Tongue (tissue), 3 donors: ENCODE measurements at places on chromosomes 3 and 15. TPM values are rescaled to one million over a fixed set of nuclear protein-coding genes. Genes with fewer than 3 reads are reported as not detected.

Gene CCDC13
- total RNA-seq: 1.1 TPM

Gene CISH
- 6.5 TPM for total RNA-seq

Gene SEMA3F
- total RNA-seq: 43.3 TPM

Gene TLNRD1
- 12.7 TPM for total RNA-seq

Gene ENTPD3
- total RNA-seq: 3.0 TPM

Gene TNNC1
- 352 TPM for total RNA-seq

Gene CYP1A1
- total RNA-seq: 0.51 TPM

Gene ALDH1L1
- total RNA-seq: 7.7 TPM

Gene MOBP
- total RNA-seq: not detected

Gene PLCD1
- 24.3 TPM for total RNA-seq

Gene KBTBD8
- total RNA-seq: 1.6 TPM

Gene STAB1
- total RNA-seq: 56.5 TPM

Gene ARNT2
- 6.9 TPM for total RNA-seq

Gene PAQR5
- total RNA-seq: 0.92 TPM

Gene NPAP1
- total RNA-seq: not detected

Gene CPN2
- not detected for total RNA-seq

Gene PLAAT1
- 5.0 TPM for total RNA-seq

Gene SAMMSON
- total RNA-seq: 0.41 TPM
